ENCODE measurements at places on chromosomes 6 and 20.
A peak's percentile ranks its signal among the peaks of the same experiment; 100 is the strongest.

- no peak for DNase-seq
Measured at GRCh38 chr6:139625081-139625939, 250.9 kb upstream of the CITED2 start.

- DNase-seq: no peak
Measured at GRCh38 chr20:9409981-9410380, 104.4 kb upstream of the LAMP5 start.

GRCh38 chr6:19895866-19896692, 58.9 kb downstream of the ID4 start:
- DNase-seq: no peak

GRCh38 chr20:19673575-19673974, 84.5 kb upstream of the RIN2 start:
- DNase-seq: no peak

DNA sequence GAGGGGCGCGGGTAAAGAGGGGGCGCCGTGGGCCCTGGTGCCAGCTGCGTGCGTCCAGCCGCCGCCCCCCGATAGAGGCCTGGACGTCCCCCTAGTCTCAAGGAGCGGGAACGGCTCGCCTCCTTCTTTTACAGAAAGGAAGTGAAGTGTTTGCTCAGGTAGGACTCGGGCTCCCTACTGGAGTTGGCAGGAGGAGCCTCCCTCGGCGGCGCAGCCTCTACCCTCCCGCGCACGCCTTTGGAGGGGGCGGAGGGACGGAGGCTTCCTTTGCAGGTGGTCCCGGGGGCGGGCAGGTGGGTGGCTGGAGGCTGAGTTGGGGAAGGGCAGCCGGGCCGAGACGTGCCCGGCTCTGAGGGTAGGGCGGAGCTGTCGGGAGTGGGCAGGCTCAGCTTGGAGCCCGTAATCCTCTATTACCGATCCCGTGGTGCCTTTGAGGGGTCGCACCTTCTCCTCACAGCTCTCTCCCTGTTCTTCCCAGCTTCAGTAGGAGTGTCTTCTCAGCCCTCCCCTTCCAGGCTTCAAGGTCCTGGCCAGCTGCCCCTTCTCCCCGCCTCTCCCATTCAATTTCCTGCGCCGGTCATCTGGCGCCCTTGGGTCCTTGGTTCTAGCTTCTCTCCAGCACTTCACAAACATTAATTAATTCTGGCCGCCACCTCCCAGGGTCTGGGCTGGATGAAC, 728 bp downstream of the ITPR3 start:
- DNase-seq: peak; percentile 70

GRCh38 chr6:109491207-109491938, 8.4 kb upstream of the ZBTB24 start:
- no peak for DNase-seq

DNA sequence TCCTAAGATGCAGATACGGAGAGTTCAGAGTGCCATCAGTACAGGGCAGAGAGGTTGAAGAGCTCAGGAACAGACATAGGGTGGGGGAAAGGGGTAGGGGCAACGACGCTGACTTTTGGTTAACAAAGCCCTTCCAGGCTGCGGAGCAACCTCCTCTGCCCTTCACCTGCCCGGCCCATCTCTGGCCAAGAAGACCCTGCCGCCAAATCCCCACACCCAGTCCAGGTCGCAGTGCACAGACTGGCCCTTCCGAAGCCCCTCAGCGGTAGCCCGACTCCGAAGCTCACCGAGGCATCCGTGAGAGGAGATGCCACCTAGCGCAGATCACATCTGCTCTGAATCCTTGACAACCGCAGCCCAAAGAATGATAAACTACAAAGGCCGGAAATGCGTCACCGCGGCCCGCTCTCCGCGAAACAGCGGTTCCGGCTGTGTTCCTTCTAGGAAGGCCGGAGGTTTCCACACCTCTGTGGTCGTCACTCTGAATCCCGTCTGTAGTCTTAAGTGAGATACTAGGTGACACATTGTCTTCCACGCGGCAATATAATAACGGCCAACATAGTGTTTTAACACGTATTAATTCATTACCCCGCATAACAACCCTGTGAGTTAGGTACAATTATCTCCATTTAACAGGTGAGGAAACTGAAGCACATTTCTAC, at the start of gene ZSCAN23:
TSS of gene ZSCAN23 (minus strand) at position 380 of the 662 bp plus-strand sequence. CDS start 7,225 bp downstream, outside the sequence.
- peak; percentile 96 for DNase-seq

DNA sequence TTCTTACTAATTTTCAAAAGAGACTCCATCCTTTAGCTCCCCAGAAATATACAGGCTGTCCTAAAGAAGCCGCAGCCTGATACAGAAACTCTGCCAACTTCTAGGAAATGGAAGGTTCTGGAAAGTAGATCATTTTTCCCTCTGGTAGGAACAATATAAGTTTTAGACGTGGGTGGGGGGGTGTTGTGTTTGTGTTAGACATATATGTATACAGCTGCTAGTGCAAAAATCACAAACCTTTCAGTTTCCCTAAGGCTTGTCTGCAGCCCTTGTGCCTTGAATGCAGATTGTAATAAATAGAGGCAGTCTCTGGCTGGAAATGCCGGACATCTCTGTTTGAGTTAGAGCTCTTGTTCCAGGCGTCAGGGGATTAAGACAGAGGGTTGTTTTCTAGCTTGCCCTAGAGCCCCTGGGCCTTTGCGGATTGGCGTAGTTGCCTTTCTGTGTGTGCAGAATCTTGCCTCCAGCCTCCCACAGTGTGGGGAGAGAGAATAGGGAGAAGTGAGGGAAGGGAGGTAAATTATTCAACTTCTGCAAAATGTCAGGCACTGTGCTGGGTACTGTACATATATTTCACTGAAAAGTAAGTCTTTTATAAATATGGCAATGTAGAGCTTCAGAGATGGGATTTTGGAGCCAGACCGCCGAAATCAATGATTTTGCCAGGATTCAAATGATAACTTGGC, 269.7 kb downstream of the PRL start:
- no peak for DNase-seq

DNA sequence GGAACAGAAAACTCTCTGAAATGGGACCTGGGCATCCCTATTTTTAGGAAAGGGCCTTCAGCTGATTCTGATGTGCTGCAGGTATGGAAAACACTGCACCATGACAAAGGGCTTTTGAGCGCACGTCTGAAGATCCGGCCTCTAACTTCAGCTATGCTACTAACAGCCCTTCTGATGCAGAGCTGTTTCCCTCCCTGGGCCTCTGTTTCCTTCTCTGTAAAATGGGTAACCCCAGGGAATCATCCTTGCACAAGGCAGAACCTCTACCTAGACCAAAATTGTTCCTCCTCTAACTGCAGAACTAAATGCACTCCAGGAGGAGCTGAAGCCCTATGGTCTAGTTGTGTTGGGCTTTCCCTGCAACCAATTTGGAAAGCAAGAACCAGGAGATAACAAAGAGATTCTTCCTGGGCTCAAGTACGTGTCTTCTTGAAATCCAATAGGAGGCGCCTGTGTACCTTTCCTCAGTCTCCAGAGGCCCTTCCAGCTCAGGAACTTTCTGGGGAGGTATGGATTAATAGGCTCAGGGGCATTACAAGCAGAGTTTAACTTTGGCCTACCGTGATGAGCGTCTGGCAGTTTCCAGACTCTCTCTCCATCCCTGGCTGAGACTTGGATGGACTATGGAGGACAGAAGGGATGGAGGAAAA, 5.9 kb downstream of the GPX5 start:
- no peak for DNase-seq

- no peak for DNase-seq
Measured at GRCh38 chr6:2124260-2124709, 121.1 kb downstream of the GMDS start.

DNA sequence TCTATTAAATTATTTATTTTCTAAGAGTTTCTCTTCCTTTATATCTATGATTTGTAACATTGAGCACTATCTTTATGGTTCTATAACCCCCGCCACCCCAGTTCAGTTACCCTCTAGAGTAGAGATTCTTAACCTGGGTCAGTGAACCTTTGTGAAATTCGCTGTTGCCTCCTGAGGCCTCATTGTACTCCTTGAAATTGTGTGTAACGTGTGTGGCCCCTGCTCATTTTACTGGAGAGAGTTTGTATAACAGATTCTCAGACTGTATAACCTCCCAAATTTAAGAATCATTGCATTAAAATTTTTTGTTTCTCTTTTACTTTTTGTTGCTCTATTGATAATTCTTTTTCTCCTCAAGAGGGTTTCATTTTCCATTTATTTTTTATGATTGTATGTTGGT, 65.3 kb downstream of the ADGRG6 start:
- no peak for DNase-seq

- peak; percentile 51 for DNase-seq
Measured at GRCh38 chr6:41799559-41799911, 12.0 kb downstream of the TOMM6 start.

- DNase-seq: no peak
Measured at GRCh38 chr6:87723170-87724078, 21.4 kb upstream of the AKIRIN2 start.

GRCh38 chr6:167510648-167511047, 185.8 kb downstream of the TTLL2 start:
- DNase-seq: peak; percentile 65

DNA sequence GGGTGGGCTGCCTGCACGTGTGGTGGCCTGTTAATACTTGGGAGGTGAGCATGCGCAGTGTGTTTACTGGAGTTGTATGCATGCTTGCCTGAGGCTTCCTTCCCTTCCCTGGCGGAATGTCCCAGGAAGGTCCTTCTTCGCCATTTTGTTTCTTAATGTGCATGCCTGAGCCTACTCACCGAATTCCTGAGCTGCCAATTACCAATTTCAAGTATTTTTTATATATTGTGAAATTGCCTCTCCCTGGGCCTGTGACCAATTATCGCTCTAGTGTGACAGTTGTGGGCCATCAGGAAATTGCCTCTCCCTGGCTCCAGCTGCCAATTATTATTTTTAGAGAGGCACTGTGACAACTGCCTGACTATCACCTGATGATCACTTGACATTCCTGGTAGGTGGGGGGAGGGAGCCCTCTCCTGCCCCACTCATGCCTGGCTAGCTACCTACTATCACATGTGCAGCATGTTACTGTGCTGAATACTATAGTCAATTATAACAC, 70.0 kb downstream of the FAM50B start:
- DNase-seq: no peak

GRCh38 chr6:1240766-1241318, 71.1 kb upstream of the FOXQ1 start:
- DNase-seq: no peak

- DNase-seq: no peak
Measured at GRCh38 chr6:117739869-117740268, 64.6 kb downstream of the NUS1 start.

DNA sequence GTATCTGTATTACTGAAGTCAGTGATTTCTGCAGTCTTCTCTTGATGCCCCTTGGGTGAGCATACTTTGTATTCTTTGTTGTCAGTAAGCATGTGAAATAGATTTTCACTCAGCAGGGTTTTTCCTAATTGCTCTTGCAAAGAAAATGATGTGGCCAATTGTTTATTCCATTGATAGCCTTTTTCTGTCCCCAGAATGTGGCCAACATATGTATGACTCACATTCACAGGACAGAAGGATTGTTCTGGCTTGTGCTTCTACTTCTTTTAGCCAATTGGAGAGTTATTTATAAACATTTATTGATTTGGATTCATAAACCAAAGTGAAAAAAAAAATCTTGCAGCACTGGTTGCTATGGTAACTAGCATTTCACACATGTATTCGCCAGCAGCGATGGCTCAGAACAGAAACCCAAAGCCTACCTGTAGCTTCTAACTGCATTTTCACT, 54.4 kb upstream of the RBM24 start:
- DNase-seq: no peak

DNA sequence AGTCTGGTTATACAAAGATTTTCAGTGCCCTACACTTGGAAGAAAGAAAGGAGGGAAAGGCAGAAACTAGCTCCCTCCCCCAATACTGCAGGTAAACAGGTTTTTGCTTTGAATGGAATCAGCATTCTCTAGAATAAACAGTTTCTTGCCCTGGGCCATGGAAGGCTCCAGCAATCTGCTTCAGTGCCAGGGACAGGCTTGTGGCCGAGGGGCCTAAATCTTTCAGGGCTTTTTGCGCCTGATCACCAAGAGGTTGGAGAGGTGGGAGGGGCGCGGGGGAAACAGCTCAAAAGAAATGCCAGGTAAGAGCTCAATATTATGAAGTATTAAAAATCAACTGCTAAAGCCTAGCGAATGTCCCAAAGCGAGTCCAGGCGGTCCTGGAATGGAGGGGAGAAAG, 23.8 kb downstream of the TFAP2B start:
- no peak for DNase-seq

DNA sequence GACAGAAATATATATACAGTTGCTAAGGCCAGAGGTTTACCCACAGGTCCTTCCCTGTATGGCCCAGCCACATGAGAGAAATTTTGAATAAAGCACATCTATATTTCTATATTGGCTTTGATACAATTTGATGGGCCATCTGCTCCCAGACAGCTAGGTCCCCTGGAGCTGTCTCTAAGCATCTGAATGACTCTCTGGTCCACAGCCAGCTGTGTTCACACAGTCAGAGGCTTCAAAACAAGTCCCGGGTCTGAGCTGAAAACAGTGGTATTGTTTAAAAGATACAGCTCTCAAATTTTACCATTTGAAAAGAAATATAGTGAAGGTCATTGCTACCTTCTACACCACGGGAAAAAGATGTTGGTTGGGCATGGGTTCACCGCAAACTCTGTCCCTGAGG, 161.1 kb downstream of the SLC35B3 start:
- DNase-seq: no peak

DNA sequence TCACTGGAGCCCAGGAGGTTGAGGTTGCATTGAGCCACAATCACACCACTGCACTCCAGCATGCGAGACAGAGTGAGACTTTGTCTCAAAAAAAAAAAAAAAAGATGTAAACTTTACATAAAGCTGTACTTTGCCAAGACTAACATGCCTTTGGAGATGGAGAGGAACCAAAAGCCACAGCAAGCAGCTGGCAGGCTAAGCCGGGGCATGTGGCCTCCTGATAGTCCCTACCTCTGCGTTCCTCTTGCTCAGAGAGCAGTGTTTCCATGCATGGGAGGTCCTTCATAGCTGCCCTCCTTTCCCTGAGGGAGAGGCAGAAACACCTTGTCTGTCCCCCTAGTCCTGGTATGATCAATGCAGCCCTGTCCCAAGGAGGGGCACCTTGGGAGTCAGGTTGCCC, 35.2 kb downstream of the SPATA2 start:
- no peak for DNase-seq

GRCh38 chr6:2641044-2641725, 109.5 kb downstream of the MYLK4 start:
- no peak for DNase-seq

DNA sequence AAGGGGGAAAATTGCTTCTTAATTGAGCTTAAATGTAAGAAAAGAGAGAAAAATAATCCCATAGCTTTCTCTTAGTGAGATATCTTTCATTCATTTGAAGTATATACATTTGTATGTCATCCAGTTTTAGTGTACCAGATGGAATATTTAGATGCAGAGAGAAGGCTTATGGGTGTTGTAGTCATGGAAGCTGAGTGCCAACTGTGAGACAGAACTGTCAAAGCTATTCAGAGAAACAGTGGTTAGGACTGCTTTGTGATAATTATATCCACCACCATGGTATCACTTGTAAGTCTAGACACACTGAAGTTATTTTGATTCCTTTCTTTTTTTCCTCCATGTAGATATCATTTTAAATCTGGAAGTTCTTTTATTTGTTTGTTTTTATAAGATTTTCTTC, 524.3 kb upstream of the EPHA7 start:
- no peak for DNase-seq

- no peak for DNase-seq
Measured at GRCh38 chr6:23478312-23478711, 647.7 kb upstream of the NRSN1 start.

Data from WERI-Rb-1 (cell line).